ENCODE measurements at places on chromosomes 1 and 21. TPM values are rescaled to one million over a fixed set of nuclear protein-coding genes. Genes with fewer than 3 reads are reported as not detected.

GRCh38 chr1:38915352-38915948 is 26.2 kb downstream of the RHBDL2 start:
- DNase-seq, result no peak
- H3K36me3 ChIP-seq, result peaks cover 1% of the 10 kb centered on the region
- no peak overlapping the region for H3K27ac ChIP-seq
- H3K4me1 ChIP-seq, result no peaks in the 10 kb centered on the region
- H3K27me3 ChIP-seq, result peaks cover 3% of the 10 kb centered on the region

DNA sequence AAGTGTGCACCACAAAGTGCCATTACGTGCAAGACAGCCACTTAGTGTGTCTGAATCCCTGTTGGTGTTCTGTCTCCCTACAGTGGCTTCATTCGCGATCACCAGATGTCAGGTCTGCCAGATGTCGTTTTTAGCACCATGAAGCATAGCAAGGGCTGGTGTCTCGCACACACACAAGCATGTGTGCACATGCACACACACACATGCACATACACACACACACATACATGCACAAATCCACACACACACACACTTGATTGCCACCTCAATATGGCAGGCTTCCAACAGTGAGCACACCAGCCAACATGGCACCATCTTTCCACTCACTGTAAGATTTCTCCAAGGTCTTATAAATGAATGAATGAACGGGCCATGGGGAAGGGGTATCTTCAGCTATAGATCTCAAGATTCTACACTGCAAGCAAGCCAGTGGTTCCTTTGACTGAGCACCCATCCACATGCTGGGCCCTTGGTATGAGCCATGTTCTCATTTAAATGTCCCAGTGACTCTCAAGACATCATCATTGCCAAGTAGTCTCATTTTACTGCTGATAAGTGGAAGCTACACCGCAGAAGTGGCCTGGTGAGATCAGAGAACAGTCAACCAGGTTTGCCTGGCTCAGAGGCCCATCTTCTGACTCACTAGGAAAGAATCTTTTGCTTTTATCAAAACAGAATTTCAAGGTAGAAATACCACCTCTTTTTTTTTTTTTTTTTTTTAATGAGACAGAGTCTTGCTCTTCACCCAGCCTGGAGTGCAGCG is 84.9 kb downstream of the SIM2 start:
- DNase-seq, result no peak
- H3K4me1 ChIP-seq, result peaks cover 3% of the 10 kb centered on the region
- no peak overlapping the region for H3K27ac ChIP-seq
- H3K27me3 ChIP-seq, result no peaks in the 10 kb centered on the region

GRCh38 chr1:100530880-100531487 is 7.0 kb upstream of the GPR88 start:
- peaks cover 19% of the 10 kb centered on the region for H3K27me3 ChIP-seq
- no peak overlapping the region for H3K27ac ChIP-seq
- H3K4me1 ChIP-seq, result no peaks in the 10 kb centered on the region

- no peaks in the 10 kb centered on the region for H3K36me3 ChIP-seq
- no peaks in the 10 kb centered on the region for H3K4me1 ChIP-seq
- H3K4me3 ChIP-seq, result no peak overlapping the region
- H3K27ac ChIP-seq, result no peak overlapping the region
- H3K27me3 ChIP-seq, result peaks cover 15% of the 10 kb centered on the region
Observed at GRCh38 chr1:89332461-89332860, 31.4 kb upstream of the GBP6 start.

DNA sequence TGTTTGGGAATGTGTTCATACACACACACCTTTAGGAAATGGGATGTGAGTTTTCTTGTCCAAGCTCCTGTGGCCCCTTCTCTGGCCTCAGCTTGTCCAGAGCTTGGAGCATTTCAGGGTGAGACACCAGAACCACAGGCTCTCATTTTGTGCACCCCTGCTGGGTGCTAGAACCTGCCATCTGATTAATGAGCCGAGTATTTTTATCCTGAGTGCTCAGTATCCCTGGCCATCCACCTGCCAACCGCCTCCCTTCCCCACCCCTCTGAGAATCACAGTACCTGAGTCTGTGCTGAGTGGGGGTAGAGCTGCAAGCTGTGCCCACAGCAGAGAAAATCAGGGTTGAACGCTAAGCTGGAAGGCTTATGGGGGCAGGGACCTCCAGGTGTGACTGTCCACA is 1.4 kb downstream of the CASQ1 start:
- DNase-seq, result no peak
- H3K4me3 ChIP-seq, result no peak overlapping the region
- H3K4me1 ChIP-seq, result no peaks in the 10 kb centered on the region
- peaks cover 3% of the 10 kb centered on the region for H3K27me3 ChIP-seq

GRCh38 chr1:171261336-171261735 is 13.0 kb downstream of the FMO1 start:
- H3K36me3 ChIP-seq, result no peaks in the 10 kb centered on the region
- H3K27ac ChIP-seq, result no peak overlapping the region
- no peak overlapping the region for H3K4me3 ChIP-seq
- no peak for DNase-seq
- H3K4me1 ChIP-seq, result peaks cover 7% of the 10 kb centered on the region

DNA sequence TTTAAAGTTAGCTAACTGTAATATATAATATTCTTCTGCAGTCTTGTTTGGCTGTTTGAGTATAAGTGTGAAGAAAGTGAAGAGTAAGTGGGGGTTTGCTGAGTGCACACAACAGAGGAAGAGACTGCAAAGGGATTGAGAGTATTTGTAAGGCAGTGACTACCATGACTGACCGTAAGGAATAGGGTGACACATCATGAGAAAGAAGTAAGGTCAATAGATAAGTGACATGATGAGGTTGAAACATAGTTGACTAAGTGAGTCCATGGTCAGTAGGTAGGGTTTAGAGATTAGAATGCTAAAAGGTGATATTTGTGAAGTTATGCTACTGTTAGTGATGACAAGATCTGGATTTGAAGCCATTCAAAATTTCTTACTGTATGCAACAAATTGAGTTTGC is 27.7 kb downstream of the WARS2 start:
- no peak overlapping the region for H3K27ac ChIP-seq
- H3K27me3 ChIP-seq, result no peaks in the 10 kb centered on the region
- H3K4me3 ChIP-seq, result no peak overlapping the region
- no peaks in the 10 kb centered on the region for H3K36me3 ChIP-seq
- H3K4me1 ChIP-seq, result peaks cover 3% of the 10 kb centered on the region

- H3K27me3 ChIP-seq, result peaks cover 21% of the 10 kb centered on the region
- H3K36me3 ChIP-seq, result no peaks in the 10 kb centered on the region
- H3K27ac ChIP-seq, result no peak overlapping the region
- no peak overlapping the region for H3K4me3 ChIP-seq
Observed at GRCh38 chr1:44371206-44371605, 16.1 kb upstream of the ERI3 start.

GRCh38 chr1:90973897-90974798 is 47.7 kb downstream of the ZNF644 start:
- H3K27ac ChIP-seq, result peak overlapping the region; percentile 43
- H3K36me3 ChIP-seq, result peaks cover 19% of the 10 kb centered on the region
- H3K4me3 ChIP-seq, result no peak overlapping the region
- no peak for DNase-seq

GRCh38 chr21:36166705-36167104 is 10.1 kb downstream of the DOP1B start:
- H3K4me1 ChIP-seq, result peaks cover 18% of the 10 kb centered on the region
- no peak for DNase-seq
- no peak overlapping the region for H3K27ac ChIP-seq

DNA sequence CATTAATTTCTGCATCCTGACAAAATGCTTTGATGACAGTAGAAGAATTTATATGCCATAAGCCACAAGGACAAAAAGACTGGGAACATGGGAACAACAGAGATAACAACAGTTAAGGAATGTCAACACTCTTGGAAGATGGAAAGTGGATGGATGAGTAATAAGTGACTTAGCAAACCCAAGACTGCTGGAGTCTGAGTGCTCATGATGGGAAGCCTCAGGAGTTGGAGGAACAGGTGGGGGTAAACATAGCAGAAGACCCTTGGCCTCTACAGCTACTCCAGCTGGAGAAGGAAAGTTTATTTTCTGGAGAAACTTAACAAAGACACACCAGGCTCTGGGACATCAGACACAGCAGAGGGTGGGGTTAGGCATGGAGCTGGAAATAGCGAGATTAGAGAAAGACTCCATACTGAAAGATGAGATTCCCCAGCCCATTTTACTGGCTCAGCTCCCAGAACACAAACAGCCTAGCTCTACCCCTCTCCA is 13.6 kb downstream of the G0S2 start:
- peaks cover 6% of the 10 kb centered on the region for H3K4me1 ChIP-seq
- no peak for DNase-seq
- H3K27me3 ChIP-seq, result peaks cover 28% of the 10 kb centered on the region
- no peak overlapping the region for H3K4me3 ChIP-seq
- H3K27ac ChIP-seq, result no peak overlapping the region

DNA sequence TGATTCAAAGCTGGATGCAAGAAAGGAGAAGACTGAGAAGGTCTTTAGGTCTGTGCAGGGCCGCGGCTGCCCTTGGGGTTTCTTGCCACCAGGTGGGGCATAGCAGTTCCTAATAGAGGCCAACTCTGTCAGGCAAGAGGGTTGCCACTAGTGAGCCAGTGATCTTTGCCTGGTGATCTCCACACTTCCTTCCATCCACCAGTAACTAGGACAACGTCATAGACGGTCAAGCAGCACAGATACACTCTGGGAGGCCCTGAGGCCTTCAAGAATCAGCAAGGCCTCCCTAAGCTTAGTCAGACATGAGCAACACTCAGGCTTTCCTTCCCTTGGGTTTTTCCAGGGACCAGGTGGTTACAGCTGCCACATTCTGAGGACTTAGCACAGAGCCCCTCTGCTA is 32.9 kb upstream of the ATP2B4 start:
- H3K4me3 ChIP-seq, result no peak overlapping the region
- H3K4me1 ChIP-seq, result peaks cover 26% of the 10 kb centered on the region
- peak overlapping the region; percentile 21 for H3K27ac ChIP-seq
- no peaks in the 10 kb centered on the region for H3K36me3 ChIP-seq
- H3K27me3 ChIP-seq, result peaks cover 24% of the 10 kb centered on the region
- no peak for DNase-seq

- no peak for DNase-seq
- no peak overlapping the region for H3K4me3 ChIP-seq
- H3K27ac ChIP-seq, result no peak overlapping the region
- H3K36me3 ChIP-seq, result no peaks in the 10 kb centered on the region
- no peaks in the 10 kb centered on the region for H3K27me3 ChIP-seq
Observed at GRCh38 chr1:2343023-2343935, 48.1 kb downstream of the MORN1 start.

Gene DDR2
- 1.2 TPM for total RNA-seq

Gene OR6K3
- total RNA-seq, result not detected

Gene SPRR2F
- total RNA-seq, result 4.0 TPM

Gene KRTAP19-3
- not detected for total RNA-seq

Gene DBT
- 20.4 TPM for total RNA-seq

Gene GPR52
- 0.93 TPM for total RNA-seq

Gene FALEC
- not detected for total RNA-seq

Gene HES5
- total RNA-seq, result 0.36 TPM

Gene LAMC1
- total RNA-seq, result 72.9 TPM

Gene KCND3
- 0.81 TPM for total RNA-seq

Gene CFHR1
- total RNA-seq, result not detected

Gene IFI44L
- total RNA-seq, result not detected
